ENCODE measurements at places on chromosomes 7 and 10.

DNA sequence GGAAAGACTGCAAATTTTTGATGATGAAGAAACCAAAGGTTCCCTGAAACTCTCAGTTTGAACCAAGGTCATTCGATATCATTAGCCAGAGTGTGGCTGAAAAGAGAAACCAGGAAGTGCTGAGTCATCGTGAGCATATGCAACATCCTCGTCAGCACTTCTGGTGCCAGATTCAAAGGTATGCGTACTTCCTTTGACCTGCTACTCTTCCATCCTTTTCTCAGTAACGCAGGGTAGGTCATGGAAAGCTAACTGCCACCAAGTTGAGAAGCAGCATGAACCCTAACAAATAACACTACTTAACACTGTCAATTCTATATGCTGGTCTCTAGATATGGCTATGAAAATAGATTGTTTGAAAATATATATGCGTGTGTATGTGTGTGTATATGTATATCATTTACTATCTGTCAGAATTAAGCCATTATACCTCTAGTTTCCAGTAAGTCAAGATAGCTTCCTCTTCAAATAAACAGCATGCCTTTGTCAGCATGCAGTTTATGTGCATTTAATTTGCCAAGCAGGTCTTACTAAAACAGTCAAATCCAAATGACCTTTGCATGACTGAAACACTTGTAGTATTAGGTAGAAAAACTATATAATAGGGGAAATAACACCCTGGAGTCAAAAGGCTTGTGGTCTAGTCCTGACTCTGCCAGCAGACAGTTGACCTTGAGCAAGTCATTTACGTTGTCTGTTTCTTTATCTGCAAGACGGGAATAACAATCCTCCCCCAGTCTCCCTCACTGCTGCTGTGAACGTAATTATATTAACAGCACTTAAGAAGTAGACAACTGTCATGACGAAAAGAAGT lies 26.4 kb downstream of the CDK6 start:
- peak; percentile 51 for DNase-seq

DNA sequence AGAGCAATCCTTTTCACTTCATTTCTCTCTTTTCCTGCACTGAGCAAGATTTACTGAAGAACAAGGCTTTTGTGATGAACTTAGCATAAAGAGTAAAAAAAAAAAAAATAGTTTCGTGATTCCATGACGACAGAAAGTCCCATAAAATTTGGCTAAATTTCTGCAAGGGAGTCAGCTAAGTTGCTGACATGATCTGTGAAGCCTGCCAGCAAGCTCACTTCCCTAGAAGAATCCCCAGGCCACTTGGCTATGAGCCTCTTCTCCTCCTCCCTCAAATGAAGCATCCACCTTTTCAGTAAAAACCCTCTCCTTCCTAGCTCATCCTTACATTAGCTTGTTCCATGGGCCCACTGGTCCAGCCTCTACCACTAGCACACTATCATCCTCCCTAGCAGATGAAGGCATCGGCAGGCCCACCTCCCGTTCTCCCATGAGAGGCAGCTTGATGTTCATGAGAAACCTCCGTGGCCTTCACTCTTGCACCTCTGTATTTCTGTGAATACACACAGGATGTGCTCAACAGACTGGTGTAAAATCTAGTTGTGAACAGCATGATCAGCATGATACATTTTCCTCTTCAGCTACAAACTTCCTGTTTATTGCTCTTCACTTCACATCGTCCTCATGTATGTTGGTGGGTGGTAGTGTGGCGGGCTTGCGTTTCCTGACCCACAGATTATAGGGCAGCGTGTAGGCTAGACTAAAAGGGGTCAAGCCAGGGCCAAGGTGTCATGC lies 30.9 kb downstream of the GIMAP8 start:
- peak; percentile 72 for DNase-seq

DNA sequence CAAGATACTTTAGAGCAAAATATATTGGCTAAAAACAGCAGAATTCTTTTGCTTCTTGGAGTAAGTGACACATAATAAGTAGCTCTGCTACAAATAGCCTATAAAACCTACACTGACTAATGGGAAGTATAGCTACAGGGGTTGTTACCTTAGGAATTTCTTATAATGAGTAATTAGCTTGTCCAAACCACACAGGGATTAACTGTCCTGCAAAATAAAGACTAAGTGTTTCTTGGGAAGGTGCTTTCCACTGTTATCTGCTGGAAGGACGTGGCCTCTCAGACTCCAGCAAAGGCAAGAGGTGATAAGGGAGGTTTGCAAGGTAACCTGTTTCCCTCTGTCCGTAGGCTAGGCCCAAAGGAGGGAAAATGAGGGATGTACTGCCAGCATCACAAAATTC lies 302.4 kb downstream of the DOCK4 start:
- no peak for DNase-seq

DNA sequence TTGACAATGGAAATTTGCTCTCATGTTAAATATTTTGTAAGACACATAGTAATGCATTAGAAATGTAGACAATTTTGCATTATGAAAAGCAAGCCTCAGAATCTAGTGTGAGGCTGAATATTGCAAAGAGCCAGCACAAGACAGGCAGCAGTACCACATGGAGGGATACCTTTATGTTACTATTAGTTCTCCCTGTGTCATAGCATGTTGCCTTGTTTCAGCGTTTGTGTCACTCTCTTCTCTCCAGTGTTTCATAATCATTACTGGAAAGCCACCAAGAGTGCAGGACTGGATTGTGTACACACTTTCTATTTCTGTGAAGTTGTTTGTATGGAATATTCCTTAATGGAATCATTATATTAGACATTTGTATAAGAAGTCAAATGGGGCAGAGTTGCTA lies 8.5 kb downstream of the AHR start:
- no peak for DNase-seq

DNA sequence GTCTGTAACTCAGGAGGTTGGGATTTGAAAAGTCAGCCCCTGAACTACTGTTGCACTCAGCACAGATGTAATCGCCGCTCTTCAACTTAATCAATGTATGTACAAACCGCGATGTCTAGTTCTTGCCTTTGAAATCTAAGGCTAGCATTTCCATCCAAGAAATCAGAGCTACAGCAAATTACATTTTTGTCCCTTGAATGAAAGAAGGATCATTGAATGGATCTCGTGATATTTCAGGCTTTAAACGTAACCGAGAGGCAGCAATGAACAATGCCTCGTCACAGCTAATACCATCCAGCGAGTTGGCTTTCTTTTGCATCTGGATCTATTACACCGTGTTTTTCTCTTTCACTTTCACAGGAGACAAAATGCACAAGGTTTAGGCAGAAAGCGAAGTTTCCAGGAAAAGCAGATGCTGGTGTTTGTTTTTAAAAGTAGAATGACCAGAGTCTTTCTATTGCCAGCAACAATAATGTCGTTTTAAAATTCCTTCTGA lies 5.5 kb downstream of the SKIDA1 start:
- DNase-seq: no peak

- DNase-seq: no peak
Observed at GRCh38 chr10:127157506-127158200, 38.7 kb downstream of the INSYN2A start.

DNA sequence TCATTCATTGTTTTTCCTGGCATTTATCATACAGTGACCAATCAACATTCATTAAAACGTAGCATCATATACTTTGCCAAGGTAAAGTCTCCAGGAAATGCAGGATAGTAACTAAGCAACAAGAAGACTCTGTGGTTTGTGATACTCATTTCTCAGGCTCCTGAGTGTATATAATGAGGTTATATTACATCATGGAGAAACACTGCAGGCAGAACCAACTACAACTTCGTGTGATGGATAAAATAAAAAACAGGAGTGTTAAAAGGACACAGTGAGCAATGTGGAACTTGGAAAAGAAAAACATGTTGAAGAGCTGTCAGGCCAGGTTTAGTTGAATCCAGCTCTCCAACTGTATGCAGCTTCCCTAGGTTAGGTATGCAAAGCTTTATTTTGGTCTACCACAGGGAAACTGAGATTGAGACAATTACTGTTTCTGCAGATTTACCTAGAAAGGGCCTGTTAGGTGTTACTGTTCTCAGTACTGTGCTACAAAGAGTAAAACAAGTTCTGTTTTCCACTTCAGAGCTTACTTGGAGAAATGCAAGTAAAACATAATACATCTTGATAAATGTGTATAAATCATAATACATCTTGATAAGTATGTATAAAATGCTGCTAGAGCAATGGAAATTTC lies 7.8 kb upstream of the CCNY start:
- DNase-seq: no peak

- no peak for DNase-seq
Observed at GRCh38 chr10:19592276-19592675, 224.0 kb upstream of the PLXDC2 start.

DNA sequence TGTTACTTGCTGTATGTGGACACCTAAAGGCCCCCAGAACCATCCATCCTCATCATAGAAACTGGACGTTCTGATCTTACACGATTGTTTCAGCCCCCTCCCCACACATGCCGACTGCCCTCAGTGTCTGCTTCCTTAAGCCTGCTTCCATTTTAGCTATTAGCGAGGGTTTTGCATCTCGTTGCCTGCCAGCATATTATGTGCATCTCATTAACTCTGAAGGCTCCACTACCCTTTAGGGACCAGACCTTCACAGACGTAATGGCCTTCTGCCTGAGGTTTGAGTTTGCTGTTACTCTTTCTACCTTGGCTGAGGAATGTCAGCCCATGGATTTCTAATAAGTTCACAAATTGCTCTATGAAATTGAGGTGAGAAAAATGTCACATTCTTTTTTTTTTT lies 53.9 kb upstream of the LRGUK start:
- DNase-seq: no peak

- DNase-seq: peak; percentile 73
Observed at GRCh38 chr10:124641282-124642087, 102.7 kb downstream of the FAM53B start.

GRCh38 chr7:41445946-41446345 lies 256.9 kb downstream of the INHBA start:
- DNase-seq: no peak
